ENCODE measurements at places on chromosomes 12 and 14.

GRCh38 chr14:68741839-68742470 lies 50.9 kb downstream of the ZFP36L1 start:
- DNase-seq = no peak

GRCh38 chr12:53101931-53102781 lies 1.1 kb upstream of the SOAT2 start:
- DNase-seq = no peak

DNA sequence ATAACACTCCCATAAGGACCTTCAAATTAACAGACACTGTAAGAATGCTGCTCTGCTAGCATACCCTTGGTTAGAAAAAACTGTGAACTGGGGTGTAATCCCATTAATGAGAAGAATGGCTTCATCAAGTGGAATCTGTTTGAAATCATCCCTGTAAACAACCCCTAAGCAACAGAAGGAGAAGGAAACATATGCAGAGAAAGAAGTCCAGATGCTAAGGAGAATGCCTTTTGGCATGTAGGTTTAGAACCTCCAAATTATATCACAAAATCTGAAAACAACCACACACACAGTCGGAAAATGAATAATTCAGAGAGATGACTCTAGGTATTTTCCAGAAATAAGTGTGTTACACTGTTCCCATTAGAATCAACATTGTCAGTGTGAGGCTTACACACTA lies 140.2 kb downstream of the NUAK1 start:
- DNase-seq = no peak

DNA sequence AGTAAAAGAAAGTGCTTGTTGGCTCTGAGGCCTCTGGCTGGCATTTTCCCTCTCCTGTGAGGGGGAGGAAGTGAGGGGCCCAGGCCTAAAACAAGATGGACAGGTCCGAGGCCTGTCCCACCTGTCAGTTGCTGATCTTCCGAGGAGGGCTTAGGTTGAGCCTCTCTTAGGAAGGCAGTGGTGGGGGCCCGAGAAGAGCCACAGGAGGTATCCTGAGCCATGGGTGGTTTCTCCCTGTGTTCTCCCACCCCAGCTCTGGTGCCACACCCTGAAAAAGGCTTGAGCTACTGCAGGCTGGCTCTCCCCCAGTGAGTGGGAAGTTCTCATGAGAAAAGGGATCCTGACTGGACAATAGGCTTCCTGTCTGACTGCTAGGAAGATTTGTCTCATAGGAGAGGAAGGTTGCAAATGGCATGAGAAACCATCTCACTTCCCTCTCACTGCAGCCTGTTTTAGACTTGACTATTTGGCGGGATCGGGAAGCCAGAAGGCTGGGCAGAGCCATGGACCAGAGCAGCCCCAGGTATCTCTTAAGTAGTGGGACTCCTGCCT lies 72.1 kb upstream of the SRSF5 start:
- DNase-seq = no peak

DNA sequence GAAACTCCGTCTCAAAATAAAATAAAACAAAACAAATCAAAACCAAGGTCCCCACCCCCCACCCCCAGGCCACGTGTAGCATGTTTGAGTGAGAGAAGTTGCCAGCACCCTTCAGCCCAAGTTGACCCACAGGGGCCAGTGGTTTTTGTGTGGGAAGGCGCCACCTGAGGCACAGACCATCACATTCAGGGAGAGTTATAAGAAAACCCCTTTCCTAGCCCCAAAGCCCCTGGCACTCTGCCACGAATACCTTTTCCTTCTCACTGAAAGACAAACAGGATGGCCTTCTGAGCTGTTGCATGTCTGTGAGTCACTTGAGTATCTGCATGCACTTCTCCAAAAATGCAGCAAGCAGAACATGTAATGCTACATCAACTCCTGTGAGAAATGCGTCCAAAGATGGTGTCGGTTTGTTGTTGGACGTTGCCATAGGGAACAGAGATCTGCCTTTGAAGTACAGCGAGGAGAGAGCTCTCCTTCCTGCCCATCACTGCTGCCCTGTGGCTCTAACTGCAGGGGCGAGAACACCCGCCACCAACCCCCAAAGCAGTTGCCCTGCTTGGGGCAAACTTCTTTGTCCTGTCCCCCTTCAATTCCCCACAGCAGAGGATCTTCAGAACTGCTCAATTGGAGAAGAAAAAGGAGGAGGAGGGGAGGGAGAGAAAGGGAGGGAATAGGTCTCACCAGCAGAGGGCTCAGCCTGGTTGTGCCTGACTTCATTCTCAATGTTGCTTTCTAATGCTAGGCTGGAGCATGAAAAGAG lies 2.7 kb upstream of the TRAF3 start:
- DNase-seq = peak; percentile 64

- DNase-seq = no peak
Observed at GRCh38 chr14:101858791-101859537, 97.5 kb downstream of the PPP2R5C start.

DNA sequence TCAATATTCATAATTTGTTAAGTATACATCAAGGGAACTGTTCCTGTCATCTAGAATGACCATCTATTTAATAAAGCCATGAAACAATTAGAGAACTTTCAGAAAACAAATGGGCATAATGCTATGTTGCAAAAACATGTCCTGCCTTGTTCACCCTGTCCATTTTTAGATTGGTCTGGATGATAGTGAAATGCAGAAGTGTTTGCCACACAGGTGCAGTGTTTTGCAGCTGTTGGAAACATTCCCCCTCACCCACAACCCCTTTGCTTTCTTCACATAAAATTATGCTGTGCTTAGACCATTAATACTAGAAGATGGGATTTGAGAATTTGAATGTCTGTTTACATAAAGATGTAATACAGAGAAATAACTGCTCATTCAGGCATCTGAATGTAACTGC lies 36.5 kb downstream of the LEMD3 start:
- DNase-seq = no peak

DNA sequence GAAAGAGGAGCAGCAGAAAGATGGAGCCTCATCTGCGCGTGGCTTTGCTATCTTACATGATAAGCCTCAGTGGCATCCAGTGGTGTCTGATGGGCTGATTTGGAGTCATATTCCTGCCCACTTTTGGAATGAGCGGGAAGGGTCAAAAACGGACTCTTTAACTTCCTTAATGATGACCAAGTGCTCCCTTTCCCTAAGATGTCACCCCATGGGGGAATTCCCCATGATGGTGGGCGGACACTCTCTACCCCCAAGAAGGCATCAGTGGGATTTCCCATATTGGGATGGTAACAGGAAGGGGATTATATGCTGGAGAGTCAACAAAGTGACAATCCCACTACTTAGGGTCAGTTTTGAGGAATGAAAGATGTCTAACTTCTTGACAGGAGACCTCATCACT lies 110.9 kb downstream of the GPATCH2L start:
- DNase-seq = no peak

- DNase-seq = no peak
Observed at GRCh38 chr14:60353420-60353819, 104.4 kb downstream of the PPM1A start.

DNA sequence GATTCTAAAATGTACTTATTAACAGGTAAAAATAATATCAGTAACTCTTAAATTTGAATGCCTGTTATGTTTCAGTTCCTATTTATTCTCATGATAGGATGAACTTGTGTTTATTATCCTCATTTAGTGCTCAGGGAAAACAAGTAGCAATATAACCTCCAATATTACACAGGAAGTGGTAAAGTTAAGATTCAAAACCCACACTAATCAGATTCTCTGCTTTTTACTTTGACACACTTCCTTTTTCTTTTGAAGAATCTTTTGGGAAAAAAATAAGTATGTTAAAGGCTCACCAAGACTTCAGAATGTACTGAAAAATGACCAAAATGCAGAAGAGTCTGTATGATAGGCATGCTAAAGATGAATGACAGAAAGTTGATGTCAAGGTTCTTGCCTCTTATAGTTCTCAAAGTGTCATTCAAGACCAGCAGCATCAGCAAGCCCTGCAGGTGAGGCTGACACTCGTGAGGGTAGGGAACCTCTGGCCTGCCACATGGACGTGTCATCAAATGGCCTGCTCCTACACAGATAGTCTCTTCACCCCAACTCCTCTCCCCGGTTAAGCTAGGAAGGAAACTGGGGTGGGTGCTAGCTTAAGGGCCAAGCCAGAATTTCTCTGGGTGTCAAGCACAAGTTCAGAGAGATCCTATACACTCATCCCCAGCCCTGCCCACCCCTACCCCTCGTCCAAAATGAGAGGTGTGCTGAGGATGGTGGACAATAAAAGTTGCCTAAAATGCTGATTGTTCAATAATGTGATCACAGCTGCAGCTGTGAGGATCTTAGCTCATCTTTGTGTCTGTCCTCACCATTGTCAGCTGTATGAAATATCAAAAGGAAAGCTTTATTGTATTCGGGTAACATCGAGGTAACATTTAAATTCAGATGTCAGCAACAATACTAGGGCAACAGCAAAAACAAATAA lies 6.3 kb downstream of the TBPL2 start:
- no peak for DNase-seq

DNA sequence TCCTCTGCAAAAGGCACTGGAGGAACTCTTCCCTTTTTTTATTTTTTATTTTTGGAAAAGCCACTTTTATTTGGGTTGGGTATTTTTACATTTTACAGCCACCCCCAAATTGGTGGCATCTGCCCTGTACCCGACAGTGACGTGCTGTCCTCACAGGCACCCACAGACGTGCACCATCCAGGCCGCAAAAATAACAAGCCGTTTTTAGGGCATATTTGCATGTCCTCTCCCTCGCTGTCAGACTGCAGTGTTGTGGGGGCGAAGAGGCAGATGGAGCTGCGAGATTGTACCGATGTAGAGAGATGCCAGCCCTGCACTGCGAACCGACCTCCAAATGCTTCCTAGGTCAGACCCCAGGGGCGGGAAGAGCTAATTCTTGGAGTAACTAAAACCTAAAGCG lies 12.2 kb downstream of the JDP2 start:
- DNase-seq = peak; percentile 50

GRCh38 chr14:25381498-25381897 lies 331.6 kb upstream of the STXBP6 start:
- DNase-seq = no peak

GRCh38 chr12:131372171-131372475 lies 338.8 kb upstream of the SFSWAP start:
- no peak for DNase-seq

DNA sequence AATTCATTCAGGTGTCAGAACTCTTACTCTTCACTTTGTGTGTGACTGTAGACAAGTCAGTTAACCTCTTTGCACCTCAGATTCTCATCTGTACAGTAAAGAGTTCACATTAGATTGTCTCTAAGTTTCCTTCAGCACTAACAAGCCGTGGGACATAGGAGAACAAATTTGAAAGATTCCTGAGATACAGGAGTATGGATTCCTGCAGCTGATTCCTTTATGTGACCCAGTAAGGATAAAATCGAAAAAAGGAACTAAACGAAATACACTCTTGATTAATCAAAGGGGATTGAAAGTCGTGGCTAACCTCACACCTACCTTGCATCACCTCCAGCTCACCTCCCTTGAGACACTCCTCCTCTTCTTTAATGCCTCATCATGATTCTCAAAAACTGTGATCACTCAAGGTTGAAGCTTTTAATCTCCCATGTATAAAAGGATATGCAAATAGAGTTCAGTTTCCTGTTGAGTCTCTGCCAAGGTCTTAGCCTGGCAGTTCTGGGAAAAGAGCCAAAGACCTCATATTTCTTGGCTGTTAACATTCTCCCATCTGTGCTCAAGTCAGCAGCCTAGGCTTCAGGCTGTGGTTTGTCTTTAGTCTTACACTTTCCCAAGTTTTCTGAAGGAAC lies 156.6 kb downstream of the DAD1 start:
- DNase-seq = peak; percentile 53

Data from transverse colon (tissue), 4 donors.